ENCODE measurements at places on chromosomes 5 and 9.

GRCh38 chr5:53478411-53479044 is 1.9 kb upstream of the FST start:
- no peak for DNase-seq

- DNase-seq = no peak
Observed at GRCh38 chr5:111194053-111194452, 30.1 kb upstream of the CAMK4 start.

- DNase-seq = peak; percentile 16
Observed at GRCh38 chr5:73966451-73966850, 340.5 kb downstream of the ARHGEF28 start.

DNA sequence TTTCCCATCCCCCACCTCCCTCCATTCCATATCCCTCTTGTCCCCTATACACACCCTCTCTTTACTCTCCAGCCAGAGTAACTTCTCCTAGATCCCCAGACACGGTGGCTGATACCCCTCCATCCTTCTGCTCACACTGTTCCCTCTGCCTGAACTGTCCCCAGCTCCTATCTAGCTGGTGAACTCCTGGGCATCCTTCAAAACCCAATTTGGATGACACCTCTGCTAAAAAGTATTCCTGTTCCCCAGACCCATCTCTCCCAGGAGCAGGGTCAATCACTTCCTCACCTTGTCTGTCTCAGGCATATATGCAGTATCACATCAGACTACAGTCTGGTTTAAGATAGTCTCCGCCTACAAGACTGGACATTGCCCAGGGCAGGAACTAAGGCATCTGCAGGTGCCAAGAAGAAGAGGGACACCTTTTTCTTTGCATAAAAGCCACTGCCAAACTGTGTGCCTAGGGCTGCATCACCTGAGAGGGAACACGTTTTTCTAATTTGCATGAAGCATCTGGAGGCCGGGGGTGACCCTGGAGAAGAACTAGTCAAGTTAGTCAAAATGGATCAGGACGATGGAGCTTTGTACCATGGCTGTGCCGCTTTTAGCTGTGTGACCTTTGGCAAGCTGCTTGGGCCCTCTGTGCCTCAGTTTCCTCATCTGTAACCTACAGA is 27.1 kb downstream of the NR5A1 start:
- DNase-seq = no peak

GRCh38 chr5:155765715-155766114 is 561.2 kb upstream of the SGCD start:
- no peak for DNase-seq

DNA sequence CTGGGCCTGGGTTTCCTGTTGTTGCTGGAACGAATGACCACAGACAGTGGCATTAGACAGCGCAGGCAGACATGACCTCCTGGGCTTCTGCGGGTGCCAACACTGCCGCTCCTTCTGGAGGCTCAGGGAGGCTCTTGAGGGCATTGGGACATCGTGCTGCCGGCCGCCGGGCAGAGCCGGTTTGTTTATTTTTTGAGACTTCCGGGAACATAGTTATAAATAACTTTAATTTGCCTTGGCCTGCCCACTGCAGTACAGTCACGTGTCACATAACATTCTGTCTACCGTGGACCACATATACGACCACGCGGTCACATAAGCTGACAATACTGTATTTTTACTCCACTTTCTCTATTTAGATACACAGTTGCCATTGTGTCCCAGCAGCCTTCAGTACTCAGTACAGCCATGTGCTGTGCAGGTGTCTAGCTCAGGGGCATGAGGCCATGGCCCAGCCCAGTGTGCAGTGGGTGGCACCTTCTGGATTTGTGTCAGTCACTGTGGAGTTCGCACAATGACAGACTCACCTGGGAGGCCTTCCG is 8.2 kb upstream of the TOR4A start:
- no peak for DNase-seq

DNA sequence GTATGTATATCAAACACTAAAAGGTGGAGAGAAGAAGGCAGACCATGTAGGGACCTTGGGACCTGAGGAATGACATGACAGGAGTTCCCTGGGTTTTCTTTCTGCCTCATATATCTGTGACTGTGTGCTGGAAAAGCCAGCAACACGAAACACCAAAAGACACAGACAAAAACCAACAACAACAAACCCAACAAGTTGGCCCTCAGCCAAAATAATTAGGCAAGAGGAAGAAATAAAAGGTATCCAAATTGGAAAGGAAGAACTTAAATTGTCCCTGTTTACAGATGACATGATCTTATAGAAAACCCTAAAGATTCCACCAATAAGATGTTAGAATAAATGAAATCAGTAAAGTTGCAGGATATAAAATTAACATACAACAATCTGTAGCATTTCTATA is 21.7 kb downstream of the ABO start:
- DNase-seq = no peak
